NCI-H1092 (cell line): ENCODE measurements at places on chromosomes 13 and 19.
A peak's percentile ranks its signal among the peaks of the same experiment; 100 is the strongest.

DNA sequence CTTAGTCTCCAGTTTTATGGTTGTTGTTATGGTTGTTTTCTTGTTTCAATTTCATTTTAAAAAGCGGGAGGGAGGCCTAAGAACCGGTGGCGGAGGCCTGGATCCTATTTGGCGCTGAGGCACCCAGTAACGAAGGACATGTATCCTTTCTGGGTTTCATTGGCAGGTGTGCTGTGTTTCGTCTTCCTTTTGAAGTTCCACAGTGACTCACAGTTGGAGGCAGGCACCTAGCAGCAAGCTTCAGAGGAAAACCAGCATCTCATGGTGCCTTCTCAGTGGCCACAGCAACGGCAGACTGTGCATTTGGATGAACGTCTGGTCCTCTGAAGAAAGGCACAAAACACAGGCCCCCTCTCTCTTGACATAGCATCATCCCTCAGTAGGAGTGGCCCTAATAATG is 697.2 kb downstream of the EFNB2 start:
- DNase-seq, result no peak

DNA sequence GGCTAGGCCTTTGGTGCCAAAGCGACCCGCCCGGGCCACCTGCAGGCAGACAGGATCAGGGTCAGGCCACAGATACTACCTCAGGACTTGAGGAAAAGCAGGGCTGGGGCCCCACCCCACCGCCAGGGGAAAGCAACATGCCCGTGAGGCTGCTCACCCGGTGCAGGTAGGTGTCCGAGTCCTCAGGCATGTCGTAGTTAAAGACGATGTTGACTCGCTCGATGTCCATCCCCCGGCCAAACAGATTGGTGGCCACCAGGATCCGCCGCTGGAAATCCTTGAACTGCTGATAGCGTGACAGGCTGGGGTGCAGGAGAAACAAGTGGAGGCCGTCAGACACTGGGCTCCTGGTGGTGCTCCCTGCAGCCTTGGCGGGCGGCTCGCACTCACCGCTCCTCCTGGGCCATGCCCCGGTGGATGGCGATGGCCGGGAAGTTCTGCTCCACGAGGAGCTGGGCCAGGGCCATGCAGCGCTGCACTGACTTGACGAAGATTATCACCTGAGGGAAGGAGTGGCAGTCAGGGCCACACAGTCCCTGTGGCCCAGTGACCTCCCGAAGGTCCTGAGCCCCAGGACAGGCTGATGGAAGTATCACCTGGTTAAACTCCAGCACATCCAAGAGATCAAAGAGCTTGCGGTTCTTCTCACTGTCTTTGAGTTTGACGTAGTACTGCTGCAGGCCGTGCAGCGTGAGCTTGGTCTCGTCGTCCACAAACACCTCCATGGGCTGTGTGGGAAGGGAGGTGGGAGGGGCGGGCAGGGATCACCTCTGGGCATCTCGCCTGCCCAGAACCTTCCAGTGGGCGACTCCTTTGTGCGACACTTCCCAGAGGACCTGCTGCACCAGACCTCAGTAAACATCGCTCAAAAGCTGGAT is 9.8 kb downstream of the DDX39A start:
- no peak for DNase-seq

DNA sequence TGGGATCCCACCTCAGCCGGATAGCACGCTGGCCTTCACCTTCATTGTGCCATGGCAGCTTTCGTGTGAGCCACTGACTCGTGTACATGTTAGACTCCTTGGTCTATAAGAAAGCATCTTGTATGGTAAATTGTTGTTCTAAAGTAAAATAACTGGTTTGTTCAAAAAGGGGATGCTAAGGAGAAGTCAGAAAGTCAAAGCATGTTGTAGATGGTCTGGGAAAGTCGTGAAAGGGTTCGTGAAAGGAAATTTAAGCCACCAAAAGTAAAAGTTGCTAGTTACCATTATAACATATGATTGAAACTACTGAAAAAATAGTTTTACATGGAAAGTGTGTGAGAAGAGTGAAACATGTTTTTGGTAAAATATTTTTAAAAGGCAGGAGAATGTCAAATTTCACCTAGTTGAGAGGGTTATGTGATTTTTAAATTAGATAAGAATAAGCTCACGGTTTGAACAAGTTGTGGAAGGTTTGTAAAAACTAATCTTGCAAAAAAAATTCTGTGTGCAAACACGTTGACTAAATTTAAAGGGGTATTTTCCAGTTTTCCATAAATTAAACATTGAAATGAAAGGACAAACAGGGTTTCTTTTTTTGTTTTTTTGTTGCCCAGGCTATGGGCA is 23.4 kb downstream of the DPRX start:
- DNase-seq, result no peak

DNA sequence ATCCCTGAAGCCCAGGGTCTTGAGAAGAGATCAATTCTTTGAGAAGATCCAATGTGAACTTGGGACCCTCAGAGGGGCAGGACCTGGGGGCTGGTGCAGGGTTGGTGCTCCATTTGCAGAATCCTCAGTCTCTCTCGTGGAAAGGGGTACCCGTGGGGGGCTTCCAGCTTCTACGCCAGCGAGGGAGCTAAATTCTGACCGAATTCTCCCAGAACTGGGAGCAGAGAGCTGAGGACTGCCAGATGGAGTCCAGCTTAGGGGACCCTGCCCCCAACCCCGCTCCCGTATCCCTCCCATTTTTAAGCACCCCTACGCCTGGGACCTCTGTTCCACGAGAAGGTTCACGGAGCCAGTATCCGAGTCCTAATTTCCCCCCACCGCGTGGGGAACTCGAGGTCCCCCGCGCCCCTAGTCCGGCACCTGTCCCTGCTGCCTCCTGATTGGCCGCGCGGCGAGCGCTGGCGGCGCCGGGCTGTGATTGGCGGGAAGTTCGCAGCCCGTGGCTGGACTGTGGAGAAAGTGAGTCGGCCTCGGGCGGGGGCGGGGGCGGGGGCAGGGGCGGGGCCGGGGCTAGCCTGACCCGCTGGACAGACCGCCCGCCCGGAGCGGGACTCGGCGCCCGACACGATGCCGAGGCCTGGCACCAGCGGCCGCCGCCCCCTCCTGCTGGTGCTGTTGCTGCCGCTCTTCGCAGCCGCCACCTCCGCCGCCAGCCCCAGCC is 4.4 kb upstream of the LTBP4 start:
- no peak for DNase-seq

DNA sequence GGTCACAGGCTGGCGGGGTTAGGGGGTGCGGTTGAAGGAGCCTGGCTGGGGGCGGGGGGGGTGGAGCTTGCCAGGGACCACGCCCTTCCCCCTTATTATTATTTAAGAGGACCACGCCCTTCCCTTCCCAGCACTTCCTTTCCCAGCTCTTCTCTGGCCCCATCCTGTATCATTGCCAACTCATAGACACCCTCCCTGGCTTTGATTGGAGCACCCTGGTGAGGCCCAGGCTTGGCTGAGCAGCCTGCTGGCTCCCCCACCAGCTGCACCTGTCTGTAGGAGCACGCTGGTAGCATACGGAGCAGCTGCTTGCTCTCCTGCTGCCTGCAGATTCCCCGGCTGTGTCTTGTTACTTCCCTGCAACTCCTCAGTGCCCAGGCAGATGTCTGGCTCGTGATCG is 62.5 kb upstream of the PDX1 start:
- peak; percentile 80 for DNase-seq

DNA sequence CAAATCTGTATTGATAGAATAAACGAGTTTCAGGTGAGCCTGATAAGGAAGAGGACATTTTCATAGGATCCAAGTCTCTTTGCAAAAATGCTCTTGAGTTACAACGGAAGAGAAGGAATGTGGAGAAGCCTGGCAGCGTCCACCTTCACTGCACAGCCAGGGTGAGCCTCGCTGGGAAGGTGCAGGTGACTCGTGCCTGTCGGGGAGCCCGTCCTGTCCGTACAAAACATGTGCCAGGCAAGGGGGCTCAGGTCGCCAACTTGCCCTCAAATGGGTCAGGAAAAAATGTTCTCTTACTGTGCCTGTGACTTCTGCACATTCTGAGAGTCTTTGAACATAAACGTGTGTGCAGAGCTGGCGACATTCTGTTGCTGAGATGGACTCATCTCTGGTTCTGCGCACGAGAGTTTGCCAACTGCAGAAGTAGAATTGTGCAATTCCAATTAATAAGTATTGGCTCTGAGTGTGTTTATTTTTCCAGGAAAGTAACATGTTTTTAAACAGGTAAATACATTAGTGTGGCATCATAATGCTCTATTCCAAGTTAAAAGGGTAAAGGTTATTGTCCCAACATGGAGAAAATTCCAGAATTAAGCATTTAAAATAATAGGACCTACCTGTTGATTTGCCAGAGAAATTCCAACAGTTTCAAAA is 28.6 kb downstream of the NAXD start:
- no peak for DNase-seq

DNA sequence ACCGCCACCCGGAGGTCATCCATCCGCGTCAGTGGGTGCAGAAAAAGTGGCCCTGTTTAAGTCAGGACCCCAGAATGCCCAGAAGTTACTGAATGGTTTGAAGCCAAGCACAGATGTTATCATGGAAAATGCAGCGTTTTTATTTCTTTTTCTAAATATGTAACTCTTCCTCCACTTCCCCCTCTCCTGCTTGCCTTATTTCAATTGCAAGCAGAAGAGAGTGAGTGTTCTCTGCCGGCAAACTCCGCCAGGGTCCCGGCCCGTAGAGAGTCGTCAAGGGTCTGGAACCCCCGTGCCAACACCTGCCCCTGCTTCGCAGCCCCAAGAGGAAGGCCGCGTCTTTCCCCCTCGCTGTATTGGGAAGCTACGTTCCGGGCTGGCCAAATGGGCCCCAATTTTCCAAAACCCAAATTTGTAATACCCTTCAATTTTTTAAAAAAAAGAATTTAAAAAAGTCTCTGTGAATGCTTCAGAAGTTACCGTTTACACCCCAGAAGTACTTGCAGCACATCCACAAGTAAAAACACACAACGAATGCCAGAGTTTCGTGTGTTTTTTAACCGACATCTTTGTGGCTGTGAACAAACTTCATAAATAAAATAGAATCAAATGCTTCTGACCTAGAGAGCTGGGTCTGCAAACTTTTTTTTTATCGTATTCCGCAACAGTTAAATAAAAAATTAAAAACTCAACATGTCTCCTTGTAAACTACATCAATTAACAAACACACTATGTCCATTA is 712 bp upstream of the PDX1 start:
- no peak for DNase-seq

- no peak for DNase-seq
Observed at GRCh38 chr19:14328406-14328805, 52.8 kb upstream of the ADGRE5 start.

- no peak for DNase-seq
Observed at GRCh38 chr13:45337395-45337794, 3.6 kb downstream of the TPT1 start.
